ENCODE measurements at places on chromosomes 11 and 22.
A peak's percentile ranks its signal among the peaks of the same experiment; 100 is the strongest.

DNA sequence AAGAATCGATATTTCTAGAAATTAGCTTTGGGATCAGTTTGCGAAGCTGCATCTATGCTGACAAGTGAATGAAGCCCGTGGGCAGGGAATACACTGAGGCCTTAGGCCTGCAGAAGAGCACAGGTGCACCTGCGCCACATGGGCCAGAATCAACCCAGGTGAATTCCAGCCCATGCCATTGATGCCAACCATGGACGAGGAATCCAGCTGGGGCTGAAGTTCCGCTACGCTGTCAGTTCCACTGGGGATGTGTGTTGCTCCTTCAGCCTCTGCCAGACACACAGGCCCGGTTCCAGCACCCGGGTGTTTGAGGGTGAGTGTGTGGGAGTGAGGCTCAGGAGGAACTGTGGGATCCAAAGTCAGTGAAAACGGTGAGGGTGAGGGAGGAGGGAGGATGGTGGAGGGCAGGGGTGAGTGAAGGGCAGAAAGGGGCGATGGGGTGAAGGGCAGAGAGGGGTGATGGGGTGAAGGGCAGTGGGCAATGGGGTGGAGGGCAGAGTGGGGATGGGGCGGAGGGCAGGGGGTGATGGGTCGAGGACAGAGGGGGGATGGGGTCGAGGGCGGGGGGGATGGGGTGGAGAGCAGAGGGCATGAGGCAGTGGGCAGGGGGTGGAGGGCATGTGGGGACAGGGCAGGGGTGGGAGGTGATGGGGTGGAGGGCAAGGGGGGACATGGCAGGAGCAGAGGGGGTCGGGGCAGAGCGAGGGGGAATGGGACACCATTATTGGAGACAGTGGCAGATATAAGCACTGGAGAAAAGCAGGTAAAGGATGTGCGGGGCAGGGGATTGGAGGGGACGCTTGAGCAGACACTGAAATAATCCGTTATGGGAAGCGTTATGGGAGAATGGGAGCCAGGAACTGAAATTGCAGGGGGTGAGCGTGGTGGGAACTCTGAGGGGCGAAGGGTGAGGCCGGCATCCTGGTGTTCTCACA, 931.6 kb downstream of the BRD1 start:
- no peak for DNase-seq

- DNase-seq, result no peak
These were observed 486 bp downstream of the NAP1L4 start for GRCh38 chr11:2991452-2992233.

DNA sequence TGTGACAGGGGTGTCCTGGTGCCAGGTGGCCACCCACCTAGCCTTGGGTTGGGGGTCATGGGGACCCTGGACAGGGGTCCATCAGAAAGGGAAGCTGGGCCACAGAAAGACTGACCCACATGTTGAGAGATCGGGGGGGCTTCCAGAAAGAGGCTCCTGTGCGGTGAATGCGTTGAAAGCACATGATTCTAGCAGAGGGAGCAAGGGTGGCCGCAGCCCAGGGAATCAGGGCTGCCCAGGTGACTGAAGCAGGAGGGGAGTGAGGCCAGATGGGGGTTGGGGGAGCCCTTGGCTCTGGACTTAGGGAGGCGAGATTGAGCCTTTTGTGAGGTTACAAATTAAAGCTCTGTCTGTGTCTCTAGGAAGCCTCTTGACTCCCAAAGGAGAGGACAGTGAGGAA, 80.7 kb downstream of the MORC2 start:
- no peak for DNase-seq

DNA sequence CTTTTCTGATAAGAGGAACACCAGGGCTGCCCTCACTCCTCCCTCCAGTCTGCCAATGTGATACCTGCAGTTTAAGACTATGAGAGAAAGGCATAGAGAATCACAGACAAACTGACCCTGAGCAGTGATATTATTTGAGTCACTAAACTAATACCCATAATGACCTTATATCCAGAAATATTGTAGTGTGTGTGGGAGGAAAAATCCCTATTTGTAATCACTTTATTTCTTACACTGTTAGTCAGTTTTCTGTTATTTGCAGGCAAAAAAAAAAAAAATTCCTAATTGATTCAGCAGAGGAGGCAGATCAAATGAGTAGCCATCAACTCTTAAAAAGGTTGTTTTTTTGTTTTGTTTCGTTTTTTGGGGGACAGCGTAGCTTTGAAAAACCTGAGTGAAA, 82.5 kb downstream of the MAML2 start:
- no peak for DNase-seq

GRCh38 chr22:30876915-30877553, 91.5 kb downstream of the MORC2 start:
- DNase-seq, result peak; percentile 62
